Hippocampal formation (tissue), 2 donors: ENCODE measurements at places on chromosomes 3 and 15.

DNA sequence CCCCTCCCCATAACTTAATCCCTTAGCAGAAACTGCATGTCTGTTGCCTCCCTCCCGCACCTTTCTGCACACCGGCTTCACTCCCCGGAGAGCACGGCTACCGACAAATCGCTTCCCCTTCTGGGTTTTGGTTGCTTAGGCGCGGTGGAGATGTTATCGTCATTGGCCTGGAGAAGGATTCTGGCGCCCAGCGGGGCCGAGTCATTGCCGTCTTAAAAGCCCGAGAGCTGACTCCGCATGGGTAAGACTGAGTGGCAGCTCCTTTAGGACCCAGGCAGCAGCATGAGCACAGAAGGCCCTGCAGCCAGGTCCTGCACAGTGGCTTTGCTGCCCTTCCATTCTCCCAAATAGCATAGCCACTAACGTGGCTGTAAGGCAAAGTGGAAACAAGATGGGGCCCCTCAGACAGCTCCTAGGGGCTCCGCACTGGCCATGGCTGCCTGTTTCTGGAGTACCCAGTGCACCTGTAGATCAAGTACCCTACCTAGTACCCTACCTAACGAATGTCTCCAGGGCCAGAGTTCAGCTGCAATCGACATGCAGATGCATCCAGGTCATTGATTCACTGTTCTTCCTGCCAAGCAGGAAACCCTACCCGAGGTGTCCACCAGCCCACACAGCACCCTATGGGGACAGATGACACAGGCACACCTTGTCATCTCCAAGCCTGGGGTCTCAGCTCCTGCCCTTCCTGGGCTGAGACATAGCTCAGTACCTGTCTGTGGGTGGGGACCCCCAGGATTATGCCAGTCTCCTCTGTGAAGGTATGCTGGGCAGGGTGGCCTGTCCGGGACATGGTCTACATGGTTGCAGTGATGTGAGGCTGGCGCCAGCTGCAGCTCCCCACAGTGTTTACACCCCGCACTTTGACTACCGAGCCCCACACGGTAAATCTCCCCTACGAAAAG lies 147.6 kb downstream of the LRRK1 start:
- no peak for DNase-seq

DNA sequence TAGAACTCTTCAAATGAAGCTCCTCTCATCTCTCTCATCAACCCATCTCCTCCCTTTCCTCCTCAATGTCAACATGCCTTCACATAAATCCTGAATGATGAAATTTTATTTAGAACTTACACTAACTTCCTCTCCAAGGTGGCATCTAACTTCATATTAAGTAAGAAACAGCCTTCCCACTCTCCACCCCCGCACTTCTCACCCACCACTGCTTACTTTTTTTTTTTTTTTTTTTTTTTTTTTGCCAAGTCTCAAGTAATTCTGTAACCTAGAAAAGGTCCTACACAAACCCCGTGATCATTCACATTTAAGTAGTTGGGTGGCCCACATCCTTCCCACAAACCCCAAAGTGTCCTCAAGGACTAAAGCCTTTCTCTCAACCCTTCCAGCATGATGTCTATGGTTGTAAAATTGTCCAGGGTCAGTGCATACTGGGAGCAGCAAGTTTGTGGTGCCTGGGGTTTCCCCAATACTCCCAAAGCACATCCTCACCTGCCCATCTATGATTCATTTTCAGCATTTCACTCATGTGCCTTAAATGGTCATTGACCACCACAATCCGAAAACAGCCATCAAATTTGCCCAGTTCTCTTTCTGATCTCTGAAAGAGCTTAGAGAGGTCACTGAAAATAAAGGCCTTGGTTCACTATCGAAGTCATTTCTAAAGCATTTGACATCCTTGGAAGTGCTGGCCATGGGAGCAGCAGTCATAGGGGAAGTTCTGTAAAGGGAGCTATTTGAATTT lies 47.2 kb downstream of the CD86 start:
- no peak for DNase-seq

- DNase-seq: no peak
Observed at GRCh38 chr3:45113625-45114050, 32.5 kb downstream of the CDCP1 start.

DNA sequence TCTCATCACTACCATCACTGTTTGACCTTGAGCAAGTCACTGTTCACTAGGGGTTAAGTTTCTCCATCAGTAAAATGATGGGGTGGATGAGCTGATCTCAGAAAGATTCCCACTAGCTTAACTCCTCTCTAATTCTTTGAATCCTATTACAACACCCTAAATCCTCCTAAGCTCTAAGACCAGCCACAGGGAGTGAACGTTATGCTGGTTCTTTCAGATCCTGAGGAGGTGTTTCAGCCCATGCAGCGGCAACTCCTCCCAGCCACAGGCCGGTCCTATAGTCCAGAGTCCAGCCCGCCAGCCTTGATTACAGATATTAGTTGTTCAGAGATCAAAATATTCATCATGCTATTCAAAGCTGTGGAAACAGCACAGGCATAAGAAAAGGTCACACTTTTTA lies 15.1 kb downstream of the MB21D2 start:
- DNase-seq: no peak

DNA sequence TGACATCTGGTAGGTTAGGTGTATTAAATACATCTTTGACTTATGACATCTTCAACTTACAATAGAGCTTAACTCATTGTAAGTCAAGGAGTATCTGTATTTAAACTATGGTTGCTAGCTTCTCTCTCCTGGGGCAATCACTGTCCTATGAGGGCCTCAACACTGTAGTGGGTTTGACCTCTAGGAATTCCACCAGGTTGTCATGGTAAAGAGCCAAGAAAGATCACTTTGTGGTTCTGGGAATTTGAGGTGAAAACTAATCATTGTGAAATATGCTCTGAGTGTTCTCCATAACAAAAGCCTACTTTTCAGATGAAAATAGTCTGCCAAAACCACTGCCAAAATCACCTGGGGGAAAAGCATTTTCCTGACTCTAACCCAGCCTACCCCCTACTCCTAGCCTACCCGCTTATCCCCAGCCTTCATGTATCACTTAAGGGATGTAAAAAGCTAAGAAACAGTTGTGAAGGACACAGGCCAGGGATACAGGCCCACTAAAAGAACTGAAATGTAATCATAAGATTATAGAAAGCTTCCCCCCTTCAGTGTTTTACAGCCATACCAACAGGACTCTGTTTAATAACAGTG lies 723.8 kb downstream of the MECOM start:
- no peak for DNase-seq

- DNase-seq: peak; percentile 80
Observed at GRCh38 chr3:147418808-147419701, 9.9 kb downstream of the ZIC1 start.

DNA sequence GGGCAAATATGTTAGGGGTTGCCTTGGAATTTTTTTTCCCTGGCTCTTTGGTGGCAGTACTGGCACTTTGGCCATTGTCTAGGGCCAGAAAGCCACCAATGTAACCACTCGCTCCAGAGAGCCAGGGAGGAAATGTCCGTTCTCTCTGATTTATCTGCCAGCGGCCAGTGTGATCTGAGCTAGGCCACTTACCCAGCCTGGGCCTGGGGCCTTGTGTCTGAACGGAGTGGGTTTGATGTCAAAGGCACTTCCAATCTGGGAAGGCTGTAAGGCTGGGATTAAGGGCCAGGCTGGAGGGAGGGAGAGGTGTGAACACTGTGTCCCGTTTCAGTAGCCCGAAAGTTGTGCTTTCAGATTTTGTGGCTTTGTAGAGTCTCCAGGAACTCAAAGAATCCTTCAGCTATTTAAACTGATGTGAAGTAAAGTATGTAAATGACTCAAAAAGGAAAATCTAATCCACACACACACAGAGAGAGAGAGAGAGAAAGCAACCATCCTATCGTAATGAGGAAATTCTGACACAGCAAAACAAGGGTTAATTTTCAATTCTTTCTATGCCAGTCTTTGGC lies 271.0 kb downstream of the PDZRN3 start:
- DNase-seq: no peak
